ENCODE measurements at places on chromosomes 3 and 15.

DNA sequence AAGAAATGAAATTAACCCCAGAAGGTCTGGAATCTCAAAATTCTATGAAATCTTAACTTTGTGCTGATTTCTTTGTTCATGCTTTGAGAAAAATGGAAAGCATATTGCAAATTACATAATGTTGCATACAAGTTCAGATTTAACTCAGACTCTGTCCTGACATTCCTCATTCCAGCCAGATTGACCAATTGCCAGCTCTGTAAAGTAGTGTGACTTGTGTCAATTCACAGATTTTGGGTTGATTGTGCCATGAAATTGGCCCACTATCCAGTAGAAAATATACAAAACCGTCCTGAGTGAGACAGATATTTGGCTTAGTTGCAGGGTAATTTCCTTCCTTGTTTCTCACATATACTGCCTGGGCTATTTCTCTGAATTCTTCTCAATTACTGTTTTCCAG, 1312.6 kb downstream of the ROBO1 start:
- DNase-seq, result no peak

- DNase-seq, result no peak
Measured at GRCh38 chr3:71304247-71304646, 279.3 kb downstream of the FOXP1 start.

GRCh38 chr15:97410897-97411575, 549.5 kb upstream of the ARRDC4 start:
- DNase-seq, result no peak

DNA sequence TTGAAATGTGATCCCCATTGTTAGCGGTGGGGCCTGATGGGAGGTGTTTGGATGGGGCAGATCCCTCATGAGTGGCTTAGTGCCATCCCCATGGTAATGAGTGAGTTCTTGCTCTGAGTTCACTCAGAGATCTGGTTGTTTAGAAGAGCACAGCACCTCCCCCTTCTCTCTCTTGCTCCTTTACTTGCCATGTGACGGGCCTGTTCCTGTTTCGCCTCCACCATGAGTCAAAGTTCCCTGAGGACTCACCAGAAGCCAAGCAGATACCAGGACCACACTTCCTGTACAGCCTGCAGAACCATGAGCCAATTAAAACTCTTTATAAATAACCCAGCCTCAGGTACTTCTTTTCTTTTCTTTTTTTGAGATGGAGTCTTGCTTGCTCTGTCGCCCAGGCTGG, 46.6 kb downstream of the ANP32A start:
- DNase-seq, result no peak

DNA sequence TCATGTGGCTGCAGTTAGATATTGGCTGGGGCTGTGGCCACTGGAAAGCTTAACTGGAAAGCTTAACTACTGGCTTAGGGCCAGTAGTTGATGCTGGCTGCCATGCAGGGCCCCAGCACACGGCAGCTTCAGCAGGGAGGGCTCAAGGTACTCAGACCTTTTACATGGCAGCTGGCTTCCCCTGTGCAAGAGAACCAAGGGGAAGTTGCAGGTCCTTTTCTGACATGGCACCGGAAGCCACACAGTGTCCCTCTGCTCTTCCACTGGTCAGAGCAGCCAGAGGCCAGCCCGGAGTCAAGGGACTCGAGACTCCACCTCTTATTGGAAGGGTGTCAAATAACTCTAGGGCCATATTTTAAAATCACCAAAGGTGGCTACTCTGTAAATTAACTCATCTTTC, 24.5 kb downstream of the CCR9 start:
- DNase-seq, result no peak

DNA sequence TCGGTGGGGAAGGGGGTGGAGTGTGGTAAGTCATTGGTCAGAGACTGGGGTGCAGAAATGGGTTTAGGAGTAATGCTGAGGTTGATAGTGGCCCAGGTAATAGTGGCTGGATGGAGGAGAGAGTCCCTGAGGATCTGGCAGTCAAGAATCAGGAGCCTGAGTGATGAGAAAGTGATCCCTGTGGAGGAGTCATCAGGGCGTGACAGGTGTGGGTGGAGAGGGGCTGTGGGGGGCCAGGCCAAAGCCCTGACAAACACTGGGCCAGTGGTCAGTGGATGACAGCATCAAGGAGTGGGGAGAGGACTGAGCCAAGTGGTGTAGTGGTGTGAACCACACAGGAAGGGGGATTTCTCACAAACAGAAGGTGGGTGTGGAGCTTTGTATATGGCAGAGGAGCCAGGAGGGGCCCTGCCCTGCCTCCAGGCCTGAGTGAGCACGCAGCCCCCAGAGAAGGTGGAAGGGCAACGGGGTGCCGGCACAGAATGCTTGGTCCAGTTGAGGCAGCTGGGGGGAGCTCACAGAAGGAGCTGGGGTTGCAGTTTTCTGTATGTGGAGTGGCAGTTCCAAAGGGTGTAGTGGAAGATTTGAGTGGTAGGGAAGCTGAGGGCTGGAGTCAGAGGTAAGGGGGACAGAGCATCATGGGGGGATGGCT, 77.1 kb downstream of the SPSB4 start:
- DNase-seq, result no peak

DNA sequence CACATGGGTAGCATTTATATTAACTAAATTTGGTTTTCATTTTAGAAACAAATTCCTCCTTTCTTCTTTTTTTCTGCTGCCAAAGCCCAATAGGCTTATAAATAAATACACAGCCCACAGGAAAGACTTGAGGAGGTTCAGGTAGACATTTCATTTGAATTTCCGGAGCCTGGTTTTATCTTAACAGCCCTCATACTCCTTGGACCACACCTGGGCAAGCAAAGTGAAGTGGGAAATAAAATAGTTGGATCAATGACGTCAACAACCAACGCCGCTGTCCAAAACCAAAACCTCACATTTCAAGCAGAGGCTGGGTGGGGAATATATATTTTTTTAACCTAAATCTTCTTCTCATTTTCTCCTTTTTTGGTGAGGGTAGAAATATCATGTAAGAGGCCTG, 53.2 kb downstream of the RFTN1 start:
- no peak for DNase-seq

GRCh38 chr3:62874711-62875557, at the start of gene CADPS:
Gene CADPS, minus strand, starts transcription at chr3:62875416. Its CDS starts 387 bp downstream, at chr3:62875029.
- DNase-seq, result no peak

DNA sequence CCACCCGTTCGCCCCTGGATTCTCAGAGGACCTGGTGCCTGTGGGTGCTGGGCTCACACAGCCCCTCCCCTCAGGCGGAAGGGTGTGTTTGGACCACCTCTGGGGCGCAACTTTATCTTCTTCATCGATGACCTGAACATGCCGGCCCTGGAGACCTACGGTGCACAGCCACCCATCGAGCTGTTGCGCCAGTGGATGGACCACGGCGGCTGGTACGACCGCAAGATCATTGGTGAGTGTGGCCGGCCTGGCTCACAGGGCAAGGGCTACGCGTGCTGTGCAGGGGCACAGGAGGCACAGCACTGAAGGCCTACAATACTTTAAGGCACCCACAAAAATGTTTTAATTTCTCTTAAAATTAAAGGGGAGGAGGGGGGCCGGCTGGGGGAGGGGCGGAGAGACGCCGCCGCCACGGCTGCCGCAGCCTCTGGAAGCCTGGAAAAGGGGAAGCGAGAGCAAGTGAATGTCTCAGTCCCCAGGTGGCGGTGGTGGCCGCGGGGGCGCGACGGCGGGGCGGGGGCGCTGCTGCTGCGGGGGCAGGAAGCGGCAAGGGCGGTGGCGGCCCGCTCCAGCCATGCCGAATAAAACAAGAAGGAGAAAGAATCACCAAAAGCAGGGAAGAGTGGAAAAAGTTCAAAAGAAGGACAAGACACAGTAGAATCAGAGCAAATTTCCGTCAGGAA, 56.8 kb downstream of the DNAH1 start:
- DNase-seq, result no peak

DNA sequence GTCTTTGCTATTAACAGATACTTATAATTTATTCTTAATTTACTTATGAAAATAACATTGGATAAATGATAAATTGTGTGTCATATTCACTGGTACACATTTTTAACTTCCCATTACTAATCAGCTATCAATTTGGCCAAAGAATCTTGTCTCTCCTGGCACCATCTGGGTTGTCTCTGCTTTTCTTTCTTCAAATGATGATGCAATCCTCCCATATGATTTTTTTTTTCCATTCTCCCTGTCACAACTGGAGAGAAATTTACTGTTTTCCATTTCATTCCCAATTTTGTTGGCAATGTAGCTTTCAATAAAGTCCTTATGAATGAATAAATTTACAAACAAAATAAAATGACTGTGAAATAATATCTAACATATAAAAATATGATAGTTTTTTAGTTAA, 743.7 kb upstream of the EPHA6 start:
- no peak for DNase-seq

- no peak for DNase-seq
Measured at GRCh38 chr3:55431041-55431440, 56.1 kb downstream of the WNT5A start.

- no peak for DNase-seq
Measured at GRCh38 chr15:95975212-95975611, 355.3 kb upstream of the NR2F2 start.

GRCh38 chr3:180918542-180918941, 6.1 kb downstream of the FXR1 start:
- no peak for DNase-seq

GRCh38 chr3:171584100-171584499, 123.9 kb upstream of the TNIK start:
- no peak for DNase-seq

DNA sequence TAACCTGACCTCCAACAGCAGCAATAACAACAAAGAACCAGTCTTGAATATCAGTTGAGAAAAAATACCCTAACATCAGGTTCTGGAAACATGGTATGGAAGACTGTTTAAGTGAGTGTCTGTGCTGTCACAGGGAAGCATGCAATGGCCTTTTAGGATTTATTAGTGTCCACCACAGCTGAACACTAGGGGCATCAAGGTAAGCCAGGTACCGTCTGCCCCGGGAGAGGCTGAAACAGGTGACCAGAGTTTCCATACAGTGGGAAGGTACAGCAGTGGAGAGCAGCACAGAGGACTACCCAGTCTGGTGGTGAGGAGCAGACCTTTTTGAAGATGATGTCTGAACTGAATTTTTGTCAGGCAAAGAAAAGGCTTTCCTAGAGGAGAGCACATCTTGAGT, 18.4 kb downstream of the ZDHHC23 start:
- no peak for DNase-seq

- DNase-seq, result no peak
Measured at GRCh38 chr15:95261546-95261945, 1030.2 kb downstream of the MCTP2 start.

GRCh38 chr3:131711114-131711768, 208.5 kb upstream of the MRPL3 start:
- DNase-seq, result no peak

DNA sequence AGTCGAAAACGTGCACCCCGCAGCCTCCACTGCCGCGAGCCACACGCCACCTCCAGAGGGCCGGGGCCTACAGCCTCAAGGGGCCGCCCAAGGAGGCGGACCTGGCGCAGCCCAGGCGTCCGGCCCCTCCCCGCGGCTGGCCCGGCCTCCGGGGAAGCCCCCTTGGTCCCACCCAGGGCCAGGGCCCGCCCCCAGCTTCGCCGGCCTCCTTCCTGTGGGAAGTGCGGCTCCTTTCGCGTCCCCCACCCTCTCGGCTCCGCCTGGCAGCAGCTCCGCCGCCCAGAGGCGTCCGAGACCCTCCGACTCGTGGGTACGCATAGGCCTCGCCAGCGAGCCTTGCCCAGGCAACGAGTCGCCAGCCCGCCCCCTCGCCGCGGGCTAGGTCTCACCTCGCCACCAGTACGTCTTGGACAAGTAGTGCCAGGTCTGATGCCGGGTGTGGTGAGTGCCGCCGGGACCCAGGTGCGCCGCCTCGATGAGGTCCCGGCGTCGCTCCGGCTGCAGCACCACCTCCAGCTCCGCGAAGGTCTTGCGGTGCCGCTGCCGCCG, 642 bp downstream of the ZBTB11 start:
- peak; percentile 91 for DNase-seq

GRCh38 chr3:114033721-114034120, 22.6 kb downstream of the CCDC191 start:
- DNase-seq, result no peak

GRCh38 chr3:72086042-72086742, 301.2 kb upstream of the PROK2 start:
- no peak for DNase-seq

GRCh38 chr15:75177360-75178071, 24.2 kb upstream of the C15orf39 start:
- DNase-seq, result no peak

- DNase-seq, result no peak
Measured at GRCh38 chr3:127736801-127737539, 64.2 kb downstream of the ABTB1 start.

- DNase-seq, result no peak
Measured at GRCh38 chr15:58589047-58589446, 157.3 kb downstream of the LIPC start.

GRCh38 chr3:63993653-63994079, 29.6 kb downstream of the PSMD6 start:
- DNase-seq, result peak; percentile 54

DNA sequence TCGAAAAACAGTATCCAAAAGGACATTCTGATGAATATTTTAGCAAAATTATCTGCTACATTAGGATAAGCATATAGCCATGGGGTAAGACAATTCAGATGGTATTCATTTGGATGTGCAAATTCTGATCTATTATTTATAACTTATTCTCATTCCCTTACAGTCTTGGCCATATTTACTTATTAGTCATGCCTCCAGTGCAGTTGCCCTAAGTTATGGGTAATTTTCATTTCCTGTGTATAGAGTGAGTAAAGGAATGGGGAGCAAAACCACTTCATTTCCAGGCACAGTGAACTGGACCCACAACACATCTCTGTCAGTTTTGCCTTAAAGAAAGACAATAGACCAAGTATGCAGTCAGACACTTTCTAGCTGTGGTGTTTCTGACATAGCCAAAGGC, 134.3 kb downstream of the POLQ start:
- DNase-seq, result no peak

DNA sequence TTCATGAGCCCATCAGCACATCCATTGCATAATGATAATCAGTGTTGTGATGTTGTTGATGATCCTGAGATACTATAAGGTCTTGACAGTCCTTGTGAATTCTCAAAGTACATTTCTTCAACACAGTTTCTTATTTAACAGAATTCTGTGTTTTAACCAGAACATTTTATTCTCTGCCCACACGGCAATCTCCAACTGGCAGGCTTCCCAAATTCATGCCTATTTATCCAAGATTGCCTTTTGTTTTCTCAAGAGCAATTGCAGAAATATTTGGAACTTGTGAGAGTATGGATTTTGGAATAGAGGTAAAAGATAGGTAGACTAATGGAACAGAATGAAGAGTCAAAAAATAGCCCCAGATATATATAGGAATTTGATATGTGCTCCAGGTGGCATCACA, 116.0 kb downstream of the UACA start:
- no peak for DNase-seq
